ENCODE measurements at places on chromosomes 12 and 14. TPM values are rescaled to one million over a fixed set of nuclear protein-coding genes. Genes with fewer than 3 reads are reported as not detected.

- no peak for DNase-seq
These were observed 33.7 kb upstream of the KTN1 start for GRCh38 chr14:55546212-55546874.

DNA sequence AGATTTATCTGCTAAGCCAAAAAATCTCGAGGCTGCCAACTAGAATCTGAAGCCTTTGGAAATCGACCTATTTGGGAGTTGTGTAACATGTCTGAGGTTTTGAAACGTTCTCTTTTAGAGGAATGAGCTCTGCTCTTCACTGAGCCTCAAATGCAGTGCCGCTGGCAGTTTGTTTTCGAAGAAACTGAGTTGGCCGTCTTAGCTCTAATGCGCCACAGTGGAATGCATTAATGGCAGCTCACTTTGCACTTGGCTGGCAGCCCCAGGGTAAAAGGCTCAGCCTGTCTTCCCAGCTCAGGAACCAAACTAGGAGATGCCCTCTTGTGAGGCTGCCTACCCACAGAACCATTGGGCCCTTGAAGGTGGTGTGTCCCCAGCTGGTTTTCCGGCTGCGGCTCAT is 53.8 kb downstream of the SFSWAP start:
- DNase-seq, result no peak

GRCh38 chr14:70448633-70449340 is 3.2 kb upstream of the ADAM21 start:
- DNase-seq, result no peak

Gene CLEC4A
- polyA plus RNA-seq, result 2.7 TPM

DNA sequence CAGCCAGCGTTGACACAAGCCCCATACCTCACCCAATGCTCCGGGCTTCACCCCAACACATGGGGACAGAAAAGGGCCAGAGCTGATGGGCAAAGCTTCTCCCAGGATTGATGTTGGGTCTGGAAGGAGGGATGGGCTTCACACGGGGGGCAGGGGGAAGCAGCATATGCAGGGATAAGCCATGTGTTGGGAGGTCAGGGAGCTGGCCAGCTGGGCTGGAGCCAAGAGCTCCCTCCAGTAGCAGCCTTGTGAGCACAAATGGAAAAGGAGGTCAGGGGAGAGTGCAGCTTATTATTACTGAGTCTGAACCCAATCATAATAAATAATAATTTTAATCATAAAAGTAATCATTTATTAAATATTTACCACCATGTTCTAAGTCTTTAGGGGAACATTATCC is 9.3 kb downstream of the PLEKHD1 start:
- no peak for DNase-seq

Gene DPPA3
- polyA plus RNA-seq, result not detected

Gene OR4E2
- not detected for polyA plus RNA-seq

Gene SERPINA10
- polyA plus RNA-seq, result not detected

GRCh38 chr12:6370994-6371754 is 4.2 kb downstream of the SCNN1A start:
- no peak for DNase-seq

Gene CCDC38
- polyA plus RNA-seq, result not detected

Gene FLRT2
- polyA plus RNA-seq, result 104 TPM

GRCh38 chr12:28938056-28938455 is 211.0 kb upstream of the FAR2 start:
- no peak for DNase-seq

Gene ARHGEF25
- polyA plus RNA-seq, result 31.7 TPM

DNA sequence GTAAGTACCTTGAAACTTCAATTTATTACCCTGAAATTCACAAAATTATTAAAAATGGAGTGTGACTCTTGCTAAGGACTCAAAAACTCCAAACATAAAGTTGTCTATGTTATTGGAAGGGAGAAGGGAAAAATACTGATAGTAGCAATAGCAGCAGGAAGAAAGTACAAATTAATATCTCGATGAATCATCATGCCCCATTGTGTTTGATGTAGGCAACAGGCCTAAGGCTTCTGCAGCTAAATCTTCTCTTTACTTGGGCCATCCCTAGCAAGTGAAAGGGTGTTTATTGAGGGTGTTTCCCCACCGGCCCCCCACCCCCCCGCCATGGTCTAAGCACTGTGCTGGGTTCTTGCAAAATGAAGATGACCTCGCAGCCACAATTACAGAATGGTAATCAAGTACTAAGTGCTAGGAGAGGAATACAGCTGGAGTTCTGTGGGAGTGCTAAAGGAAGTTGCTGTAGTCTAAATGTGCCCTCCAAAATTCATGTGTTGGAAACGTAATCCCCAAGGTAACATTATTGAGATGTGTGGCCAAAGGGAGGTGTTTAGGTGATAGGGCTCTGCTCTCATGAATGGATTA is 76.5 kb downstream of the SNAPC1 start:
- DNase-seq, result no peak

Data from hindlimb muscle (tissue), 1 donor.